ENCODE measurements at places on chromosomes 1 and 21. TPM values are rescaled to one million over a fixed set of nuclear protein-coding genes. Genes with fewer than 3 reads are reported as not detected.
A peak's percentile ranks its signal among the peaks of the same experiment; 100 is the strongest.

DNA sequence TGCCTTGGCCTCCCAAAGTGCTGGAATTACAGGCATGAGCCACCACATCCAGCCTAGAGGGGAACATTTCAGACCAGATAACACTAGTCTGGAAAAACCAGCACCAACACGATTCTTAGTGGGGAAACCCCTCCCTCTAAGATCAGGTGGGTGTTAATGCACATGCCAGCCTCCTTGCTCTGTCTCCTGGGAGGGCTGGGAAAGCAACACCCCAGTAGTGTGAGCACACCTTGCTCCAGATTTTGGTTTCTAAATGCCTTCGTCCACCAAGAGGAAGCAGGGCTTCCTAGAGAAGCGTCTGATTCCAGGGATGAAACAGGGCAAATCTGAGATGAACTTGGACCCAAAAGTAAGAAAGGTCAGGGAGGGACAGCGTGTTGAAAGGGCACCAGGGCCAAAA is 2.2 kb upstream of the KRTAP10-4 start:
- DNase-seq, result no peak

DNA sequence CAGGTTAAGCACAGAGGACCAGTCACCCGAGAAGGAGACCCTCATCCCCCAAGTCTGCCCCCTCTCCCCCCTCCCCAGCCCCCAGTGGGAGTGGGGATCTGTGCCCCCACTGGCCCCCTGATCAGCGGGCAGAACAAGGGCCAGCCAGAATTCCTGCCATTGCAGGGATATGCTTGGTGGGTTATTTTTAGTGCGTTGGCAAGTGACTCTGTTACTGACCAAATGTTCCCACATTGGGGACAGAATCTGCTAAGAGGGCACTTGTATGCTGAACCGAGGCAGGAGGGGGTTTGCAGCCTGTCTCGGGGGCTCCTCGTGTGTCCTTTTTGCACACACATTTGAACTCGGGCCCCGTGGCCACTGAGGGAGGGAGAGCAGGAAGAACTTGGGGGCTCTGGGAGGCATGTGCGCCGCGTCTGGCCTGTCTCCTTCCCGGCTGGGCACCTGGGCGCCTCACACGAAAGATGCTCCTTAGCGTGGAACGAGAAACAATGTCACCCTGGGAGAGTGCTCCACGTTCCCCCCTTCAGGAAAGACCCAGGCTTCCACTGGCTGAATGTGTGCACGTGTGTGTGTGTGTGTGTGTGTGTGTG is 66.4 kb upstream of the CASZ1 start:
- no peak for DNase-seq

GRCh38 chr1:113282008-113282892 is 108.1 kb upstream of the MAGI3 start:
- DNase-seq, result no peak

- DNase-seq, result no peak
Observed at GRCh38 chr21:41864311-41865001, 14.7 kb downstream of the PRDM15 start.

- DNase-seq, result no peak
Observed at GRCh38 chr1:153231363-153231762, 14.0 kb downstream of the PRR9 start.

- no peak for DNase-seq
Observed at GRCh38 chr1:69747207-69747606, 179.5 kb downstream of the LRRC7 start.

DNA sequence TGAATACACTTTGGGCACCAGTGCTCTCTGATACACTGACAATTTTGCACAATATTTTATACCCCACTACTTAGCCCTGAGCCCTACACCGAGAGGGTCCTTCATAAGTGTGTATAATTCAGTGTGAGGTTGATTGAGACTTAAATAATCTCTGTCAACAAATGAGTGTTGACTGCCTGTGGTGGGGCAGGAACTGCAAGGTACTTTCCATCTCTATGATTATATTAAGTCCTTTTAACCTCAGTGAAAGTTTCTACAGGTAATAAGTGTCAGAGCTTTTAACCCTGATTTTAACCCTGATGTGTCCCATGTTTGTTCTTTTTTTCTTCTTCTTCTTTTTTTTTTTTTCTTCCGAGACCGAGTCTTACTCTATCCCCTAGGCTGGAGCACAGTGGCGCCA is 5.8 kb downstream of the CASQ1 start:
- no peak for DNase-seq

- DNase-seq, result no peak
Observed at GRCh38 chr1:203518541-203518940, 24.6 kb downstream of the OPTC start.

GRCh38 chr1:78081980-78082860 is 36.5 kb downstream of the GIPC2 start:
- no peak for DNase-seq

DNA sequence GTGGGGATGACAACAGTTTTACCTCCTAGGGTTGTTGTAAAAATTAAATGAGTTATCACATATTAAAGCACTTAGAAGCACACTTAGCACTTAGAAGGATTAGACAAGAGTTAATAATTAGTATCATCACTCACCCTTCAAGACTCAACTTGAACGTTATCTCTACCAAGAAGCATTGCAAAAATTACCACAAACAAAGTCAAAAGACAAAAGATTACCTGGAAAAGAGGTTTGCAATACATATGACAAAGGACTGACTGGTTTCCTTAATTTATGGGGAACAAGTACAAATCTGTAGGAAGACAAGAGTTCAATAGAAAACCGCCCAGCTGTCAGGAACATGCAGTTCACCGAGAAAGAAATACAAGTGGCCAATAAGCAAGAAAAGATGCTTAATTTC is 93.3 kb upstream of the ATP1A1 start:
- DNase-seq, result no peak

DNA sequence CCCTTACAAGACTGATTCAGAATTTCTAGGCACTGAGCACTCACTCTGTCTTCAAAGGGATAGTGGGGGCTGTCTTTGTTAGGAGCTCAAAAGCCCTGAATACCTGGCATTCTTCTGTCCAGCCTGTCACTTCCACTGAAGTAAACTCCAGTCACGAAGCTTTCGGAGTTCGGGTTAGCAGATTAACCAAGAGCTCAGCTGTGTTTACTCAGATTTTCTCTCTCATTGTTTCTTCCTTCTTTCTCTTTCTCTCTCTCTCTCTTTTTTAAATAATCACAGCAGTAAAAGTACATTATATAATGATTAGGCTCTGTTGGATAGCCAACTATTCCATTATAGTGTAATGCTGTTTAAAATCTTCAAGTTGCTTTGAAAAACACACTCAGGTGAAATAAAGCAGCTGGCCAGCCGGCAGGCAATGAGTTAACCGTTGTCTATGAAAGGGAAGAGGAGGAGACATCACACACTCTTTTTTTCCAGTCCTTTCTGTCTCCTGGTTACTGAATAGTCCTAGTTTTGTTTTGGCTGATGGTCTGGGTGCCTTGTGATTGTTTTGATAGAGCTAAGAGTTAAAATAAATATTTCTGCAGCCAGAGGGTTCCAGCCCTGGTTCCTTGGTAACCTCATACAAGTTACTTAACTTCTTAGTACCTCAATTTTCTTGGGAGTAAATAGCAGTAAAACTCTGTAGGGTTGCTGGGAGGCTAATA is 89.8 kb downstream of the ADSS2 start:
- peak; percentile 95 for DNase-seq

GRCh38 chr1:157105988-157106812 is 6.6 kb upstream of the ETV3L start:
- peak; percentile 22 for DNase-seq

GRCh38 chr1:176542352-176542751 is 79.4 kb downstream of the PAPPA2 start:
- no peak for DNase-seq

- DNase-seq, result no peak
Observed at GRCh38 chr1:107570768-107571167, 394.2 kb downstream of the VAV3 start.

DNA sequence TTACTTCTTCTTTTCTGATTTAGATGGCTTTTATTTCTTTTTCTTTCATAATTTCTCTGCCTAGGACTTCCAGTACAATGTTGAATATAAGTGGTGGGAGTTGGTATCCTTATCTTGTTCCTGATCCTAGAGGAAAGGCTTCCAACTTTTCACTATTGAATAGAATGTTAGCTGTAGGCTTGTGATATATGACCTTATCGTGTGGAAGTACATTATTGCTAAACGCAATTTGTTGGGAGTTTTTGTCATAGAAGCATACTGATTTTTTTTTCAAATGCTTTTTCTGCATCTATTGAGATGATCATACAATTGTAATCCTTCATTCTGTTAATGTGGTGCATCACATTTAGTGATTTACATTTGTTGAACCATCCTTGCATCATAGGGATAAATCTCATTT is 79.5 kb downstream of the FASLG start:
- DNase-seq, result no peak

GRCh38 chr1:52970149-52970548 is 43.1 kb downstream of the SCP2 start:
- peak; percentile 38 for DNase-seq

DNA sequence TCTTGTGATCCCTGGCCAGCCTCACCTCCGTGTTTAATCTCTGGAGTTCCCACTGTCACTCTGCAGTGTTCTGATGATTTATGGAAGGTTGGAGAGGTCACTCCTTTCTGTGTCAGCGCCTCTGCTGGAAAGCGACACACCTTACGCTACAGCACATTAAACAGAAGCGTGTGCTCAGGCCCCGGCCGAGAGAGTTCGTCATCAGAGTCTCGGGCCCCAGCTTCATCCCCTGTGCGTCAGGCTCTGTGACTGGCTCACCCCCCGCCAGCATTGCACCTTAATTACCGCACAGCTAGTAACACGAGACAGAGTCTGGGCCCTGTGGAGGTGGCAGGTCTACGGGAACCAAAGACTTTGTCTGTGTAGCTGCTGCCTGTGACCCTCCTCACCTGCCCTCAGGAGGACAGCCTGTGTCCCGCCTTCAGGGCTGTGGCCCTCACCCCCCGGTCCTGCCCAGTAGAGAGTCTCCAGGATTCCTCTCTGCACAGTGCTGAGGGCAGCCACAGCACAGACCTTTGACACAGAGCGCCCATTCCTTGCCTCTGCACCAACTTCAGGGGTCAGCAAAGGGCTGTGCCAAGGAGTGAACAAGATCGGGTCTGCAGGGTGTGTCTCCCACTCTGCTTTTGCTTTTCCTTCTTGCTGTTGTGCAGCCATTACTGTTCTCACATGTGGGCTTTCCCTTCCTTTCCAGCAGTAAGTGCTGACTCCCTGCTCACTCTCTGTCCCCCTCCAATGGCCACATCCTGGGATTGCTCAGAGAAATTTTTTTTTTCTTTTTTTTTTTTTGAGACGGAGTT is 157.6 kb downstream of the PGBD5 start:
- DNase-seq, result peak; percentile 53

The CNKSR1 gene
- polyA plus RNA-seq, result 26.7 TPM

The CD58 gene
- 52.1 TPM for polyA plus RNA-seq

The OR6N1 gene
- polyA plus RNA-seq, result 8.7 TPM

The CDCA8 gene
- polyA plus RNA-seq, result 1.8 TPM

The LCE6A gene
- not detected for polyA plus RNA-seq

The SLFNL1 gene
- 3.7 TPM for polyA plus RNA-seq

The TRIM46 gene
- polyA plus RNA-seq, result 0.31 TPM

The HTR6 gene
- not detected for polyA plus RNA-seq

The LCE1D gene
- not detected for polyA plus RNA-seq

The RPE65 gene
- polyA plus RNA-seq, result 0.01 TPM

The HSD3B1 gene
- not detected for polyA plus RNA-seq

The RGS4 gene
- polyA plus RNA-seq, result 1.7 TPM

The HIVEP3 gene
- 8.7 TPM for polyA plus RNA-seq

The TMIGD3 gene
- polyA plus RNA-seq, result 34.6 TPM

The OR6P1 gene
- not detected for polyA plus RNA-seq

The ADORA1 gene
- polyA plus RNA-seq, result 0.77 TPM
